A549 treated with CpdA at 1 μM for 4 hours (cell line): ENCODE measurements at places on chromosomes 12 and 14. TPM values are rescaled to one million over a fixed set of nuclear protein-coding genes. Genes with fewer than 3 reads are reported as not detected.

TPH2 gene
- total RNA-seq, result not detected in 5 replicates

TMEM179 gene
- 0.15 to 0.63 TPM (median 0.38 TPM) in 5 replicates for total RNA-seq

WIF1 gene
- not detected in 5 replicates for total RNA-seq

PDE6H gene
- total RNA-seq, result not detected in 5 replicates

LTBP2 gene
- total RNA-seq, result 9.6 to 16.4 TPM (median 10.6 TPM) in 5 replicates

AICDA gene
- 0.08 to 0.20 TPM (median 0.15 TPM) in 5 replicates for total RNA-seq

PTCSC3 gene
- not detected in 5 replicates for total RNA-seq

RNASE8 gene
- total RNA-seq, result not detected in 5 replicates

SIX6 gene
- not detected in 5 replicates for total RNA-seq

PRB2 gene
- total RNA-seq, result not detected in 5 replicates

KCNH3 gene
- total RNA-seq, result 2.4 to 3.0 TPM (median 2.9 TPM) in 5 replicates

CD4 gene
- not detected in 5 replicates for total RNA-seq

CMKLR1 gene
- total RNA-seq, result not detected in 5 replicates

ABCC9 gene
- 0.01 TPM in 1 of 5 replicates, not detected in the others for total RNA-seq

ANKRD13A gene
- total RNA-seq, result 14.3 to 26.4 TPM (median 17.5 TPM) in 5 replicates

COX8C gene
- total RNA-seq, result not detected in 5 replicates
